Urinary bladder (tissue), 4 donors: ENCODE measurements at places on chromosomes 12 and 14. TPM values are rescaled to one million over a fixed set of nuclear protein-coding genes. Genes with fewer than 3 reads are reported as not detected.

Gene YARS2
- 43.1 TPM for total RNA-seq

Gene KCNJ8
- 30.3 TPM for total RNA-seq

Gene ACVRL1
- 47.9 TPM for total RNA-seq

Gene CACNA1C
- 25.7 TPM for total RNA-seq

Gene COL2A1
- 2.3 TPM for total RNA-seq

Gene CMKLR1
- total RNA-seq: 17.6 TPM

Gene SLC39A2
- total RNA-seq: 1.2 TPM

Gene BMP4
- 46.3 TPM for total RNA-seq

Gene PABPN1
- 52.0 TPM for total RNA-seq

Gene CISTR
- total RNA-seq: not detected

Gene CFAP54
- total RNA-seq: 6.8 TPM

Gene SLC38A6
- 59.5 TPM for total RNA-seq

Gene SERPINA5
- 0.63 TPM for total RNA-seq

Gene ALKBH2
- 13.3 TPM for total RNA-seq

Gene KRT78
- not detected for total RNA-seq

Gene REM2
- 0.16 TPM for total RNA-seq

Gene AMDHD1
- 0.16 TPM for total RNA-seq

Gene CLEC4C
- not detected for total RNA-seq

Gene SPTB
- 6.8 TPM for total RNA-seq

Gene BTBD6
- 28.6 TPM for total RNA-seq

Gene RDH16
- 0.58 TPM for total RNA-seq

Gene SDR9C7
- total RNA-seq: not detected

Gene POLE2
- 25.5 TPM for total RNA-seq

Gene PTPRR
- total RNA-seq: 2.7 TPM

Gene TAOK3
- 33.6 TPM for total RNA-seq

Gene KCNC2
- 0.32 TPM for total RNA-seq

Gene SLC39A9
- total RNA-seq: 108 TPM

Gene ARHGEF40
- total RNA-seq: 43.9 TPM

Gene CEP128
- total RNA-seq: 14.3 TPM

Gene DIO2
- 2.4 TPM for total RNA-seq

Gene PTCSC3
- not detected for total RNA-seq

Gene IFT43
- total RNA-seq: 31.2 TPM

Gene PRKD1
- total RNA-seq: 27.7 TPM

Gene SLC10A1
- total RNA-seq: not detected

Gene FAM186B
- 0.16 TPM for total RNA-seq

Gene DLGAP5
- 23.4 TPM for total RNA-seq

Gene ERG28
- 6.7 TPM for total RNA-seq

Gene SDSL
- total RNA-seq: 0.48 TPM

Gene JDP2
- total RNA-seq: 24.6 TPM

Gene TMPRSS12
- total RNA-seq: not detected

Gene SLCO1B1
- total RNA-seq: not detected

Gene FAM161B
- 7.9 TPM for total RNA-seq

Gene CATSPERB
- 3.6 TPM for total RNA-seq

Gene TCL1B
- total RNA-seq: not detected

Gene LGR5
- 2.0 TPM for total RNA-seq

Gene KLHL33
- 0.69 TPM for total RNA-seq

Gene CBLN3
- 1.8 TPM for total RNA-seq

Gene RSRC2
- total RNA-seq: 87.4 TPM

Gene LMNTD1
- 2.3 TPM for total RNA-seq

Gene YBX3
- 100.0 TPM for total RNA-seq

Gene CIROP
- not detected for total RNA-seq

Gene VRTN
- total RNA-seq: not detected

Gene PARP11
- 23.3 TPM for total RNA-seq

Gene GPD1
- total RNA-seq: 2.2 TPM
